ENCODE measurements at places on chromosomes 2 and 18.
A peak's percentile ranks its signal among the peaks of the same experiment; 100 is the strongest.

GRCh38 chr2:63851691-63852311 is 10.1 kb downstream of the UGP2 start:
- peak; percentile 53 for DNase-seq

DNA sequence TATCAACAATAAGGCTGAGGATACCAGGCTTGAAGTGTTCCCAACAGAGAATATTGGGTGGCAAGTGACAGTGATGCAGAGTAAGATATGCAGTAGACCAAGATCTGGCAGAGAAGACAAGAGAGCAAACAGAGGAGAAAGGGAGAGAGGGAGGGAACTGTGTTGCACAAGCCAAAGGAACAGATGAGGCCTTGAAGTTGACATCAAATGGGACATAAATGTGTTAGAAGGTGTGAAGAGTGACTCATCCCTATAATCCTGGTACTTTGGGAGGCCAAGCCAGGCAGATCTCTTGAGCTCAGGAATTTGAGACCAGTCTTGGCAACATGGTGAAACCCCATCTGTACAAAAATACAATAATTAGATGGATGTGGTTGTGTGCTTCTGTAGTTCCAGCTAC is 342.9 kb downstream of the PARD3B start:
- DNase-seq = no peak

GRCh38 chr18:32238635-32239268 is 48.9 kb downstream of the MEP1B start:
- no peak for DNase-seq

GRCh38 chr2:143819190-143819735 is 690.0 kb downstream of the ARHGAP15 start:
- peak; percentile 16 for DNase-seq

GRCh38 chr2:31382452-31383120 is 32.0 kb downstream of the XDH start:
- no peak for DNase-seq

DNA sequence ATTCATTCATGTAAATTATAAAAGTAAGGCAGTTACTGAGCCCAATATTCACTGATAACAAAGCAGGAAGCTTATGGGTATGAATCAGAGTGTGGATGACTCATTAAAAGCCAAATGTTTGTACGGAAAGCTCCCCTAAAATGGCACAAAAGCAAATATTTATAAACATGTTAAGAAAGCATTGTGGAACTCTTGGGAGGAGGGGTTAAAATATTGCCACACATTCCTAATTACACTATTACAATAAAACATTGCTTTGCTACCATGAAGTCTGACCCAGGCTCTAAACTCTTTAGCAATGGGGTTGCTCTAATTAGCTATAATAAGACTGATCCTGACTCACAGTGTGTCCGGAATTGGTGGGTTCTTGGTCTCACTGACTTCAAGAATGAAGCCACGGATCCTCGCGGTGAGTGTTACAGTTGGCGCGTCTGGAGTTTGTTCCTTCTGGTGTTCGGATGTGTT is 110.9 kb downstream of the NAB1 start:
- peak; percentile 51 for DNase-seq

- peak; percentile 31 for DNase-seq
These were observed 1.7 kb downstream of the CYP20A1 start for GRCh38 chr2:203240491-203240890.

DNA sequence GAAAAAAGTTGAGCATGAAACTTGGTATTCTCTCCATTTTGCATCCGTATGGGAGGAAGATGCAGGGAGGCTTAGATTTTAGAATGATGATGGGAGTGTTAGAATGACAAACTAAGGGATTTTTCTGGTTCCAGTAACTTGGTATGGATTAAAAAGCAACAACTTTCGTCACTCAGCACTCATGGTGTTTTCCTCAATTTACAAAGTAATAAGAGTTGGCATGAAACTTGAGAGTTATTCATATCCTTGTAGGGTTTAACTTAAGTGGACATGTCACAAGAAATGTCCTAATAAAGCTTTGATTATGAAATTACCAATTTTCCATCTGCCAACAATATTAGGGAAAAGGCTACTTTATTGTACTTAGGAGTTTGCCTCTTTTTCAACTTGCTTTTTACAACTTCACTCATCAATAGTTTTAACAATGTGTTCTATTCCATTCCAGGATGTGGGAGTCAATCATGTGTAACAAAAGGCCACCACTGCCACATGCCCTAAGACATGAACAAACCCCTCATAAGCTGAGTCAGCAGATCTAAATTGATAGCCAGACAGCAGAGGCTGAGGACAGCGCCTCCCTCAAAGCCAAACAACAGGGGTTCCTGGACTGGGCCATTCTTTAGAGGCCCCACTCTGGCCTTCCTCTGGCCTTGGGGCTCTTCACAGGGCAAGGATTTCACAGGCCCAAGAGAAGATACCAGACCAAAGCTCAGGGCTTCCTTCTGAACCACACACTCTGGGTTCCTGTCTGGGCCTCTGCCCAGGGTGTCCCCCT is 265.8 kb downstream of the TNS1 start:
- DNase-seq = peak; percentile 15

GRCh38 chr2:17594533-17595401 is 54.3 kb downstream of the VSNL1 start:
- DNase-seq = no peak

GRCh38 chr18:24846138-24846537 is 385.7 kb downstream of the HRH4 start:
- peak; percentile 31 for DNase-seq

DNA sequence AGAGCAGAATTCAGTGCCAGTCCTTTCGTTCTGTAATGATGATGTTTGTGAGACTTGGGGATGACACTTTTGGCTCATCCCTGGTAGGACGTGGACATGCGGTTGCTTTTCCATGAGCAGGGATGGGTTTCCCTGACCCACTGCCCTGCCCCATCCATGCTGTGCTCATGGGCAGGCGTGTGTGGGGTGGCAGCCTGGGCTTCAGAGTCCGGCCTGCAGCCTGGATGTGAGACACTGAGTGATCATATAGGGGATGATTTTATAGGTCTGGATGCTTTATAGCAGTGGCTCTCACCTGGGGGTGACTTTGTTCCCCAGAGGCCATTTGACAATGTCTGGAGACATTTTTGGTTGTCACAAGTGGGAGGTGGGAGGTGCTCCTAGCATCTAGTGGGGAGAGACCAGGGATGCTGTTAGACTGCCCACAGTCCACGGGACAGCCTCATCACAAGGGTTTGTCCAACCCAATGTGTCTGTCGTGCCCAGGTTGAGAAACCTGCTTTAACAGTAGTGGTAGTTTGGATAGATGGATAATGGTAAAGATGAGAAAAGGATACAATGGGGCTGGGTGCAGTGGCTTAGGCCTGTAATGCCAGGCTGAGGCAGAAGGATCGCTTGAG is 38.9 kb downstream of the LDLRAD4 start:
- no peak for DNase-seq

GRCh38 chr2:120954939-120955338 is 219.3 kb downstream of the GLI2 start:
- DNase-seq = no peak

Data from hematopoietic multipotent progenitor cell treated with erythropoietin and hydrocortisone succinate and interleukin-3 and kit ligand, for 4 days (in vitro differentiated cells).